CD4-positive, alpha-beta T cell treated with Interleukin-2 at 100 ng/mL for 4 hours (primary cell): ENCODE measurements at places on chromosomes 5 and 9.

- DNase-seq = no peak
Measured at GRCh38 chr9:79565245-79565644, 6.5 kb upstream of the TLE4 start.

GRCh38 chr9:98962181-98962560 lies 18.5 kb downstream of the COL15A1 start:
- no peak for DNase-seq

DNA sequence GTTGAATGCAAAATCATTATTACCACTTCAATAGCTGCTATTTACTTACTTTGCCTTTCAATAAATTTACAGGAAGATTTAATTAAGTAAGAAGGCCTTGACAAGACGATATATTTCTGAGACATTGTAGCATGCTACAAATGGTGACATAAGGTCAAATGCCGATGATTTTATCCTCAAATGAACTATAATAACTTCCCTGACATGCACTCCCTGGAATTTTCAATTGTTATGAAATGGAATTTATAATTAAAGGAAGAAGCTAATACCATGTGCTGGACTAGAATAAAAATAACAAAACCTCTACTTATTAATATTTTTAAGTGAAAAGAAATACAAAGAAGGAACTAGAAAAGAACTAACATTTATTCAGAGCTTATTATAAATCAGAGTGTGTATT lies 30.2 kb upstream of the ITGA1 start:
- no peak for DNase-seq

DNA sequence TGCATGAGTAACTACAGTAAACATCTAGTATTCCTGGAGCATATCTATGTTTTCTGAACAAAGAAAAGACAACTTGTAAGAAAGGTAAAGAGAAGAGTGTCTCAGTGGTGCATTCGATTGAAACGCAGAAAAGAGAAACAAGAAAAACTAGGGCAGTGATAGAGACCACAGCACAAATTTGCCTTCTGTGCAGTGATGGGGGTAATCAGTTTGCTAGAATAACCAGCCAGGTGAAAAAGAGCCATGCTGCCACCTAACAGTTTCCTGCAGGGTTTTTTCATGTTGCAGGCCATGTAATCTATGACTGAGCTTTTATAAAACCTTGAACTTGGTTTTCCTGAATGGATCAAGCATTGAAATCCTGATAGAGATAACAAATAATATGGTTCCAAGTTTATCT lies 198.4 kb upstream of the MEF2C start:
- DNase-seq = no peak

DNA sequence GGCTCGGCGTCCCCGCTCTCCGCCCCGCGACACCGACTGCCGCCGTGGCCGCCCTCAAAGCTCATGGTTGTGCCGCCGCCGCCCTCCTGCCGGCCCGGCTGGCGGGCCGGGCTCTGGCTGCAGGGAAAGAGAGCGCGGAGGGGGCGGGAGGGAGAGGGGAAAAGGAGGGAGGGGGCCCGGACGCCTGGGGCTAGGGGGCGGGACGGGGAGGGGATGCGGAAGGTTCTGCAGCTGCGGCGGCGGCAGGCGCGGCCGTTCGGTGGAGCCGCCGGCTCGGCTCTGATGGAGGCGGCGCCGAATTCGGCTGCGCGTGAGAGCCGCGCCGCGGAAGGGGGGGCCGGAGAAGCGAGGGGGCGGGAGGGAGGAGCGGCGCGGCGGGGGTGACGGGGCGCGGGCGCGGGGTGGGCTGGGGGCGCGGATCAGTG lies at the start of gene MARCHF11:
Gene MARCHF11, minus strand, starts transcription at position 281 of the 425 bp plus-strand sequence. Its CDS starts 216 bp downstream, at position 65.
- no peak for DNase-seq

DNA sequence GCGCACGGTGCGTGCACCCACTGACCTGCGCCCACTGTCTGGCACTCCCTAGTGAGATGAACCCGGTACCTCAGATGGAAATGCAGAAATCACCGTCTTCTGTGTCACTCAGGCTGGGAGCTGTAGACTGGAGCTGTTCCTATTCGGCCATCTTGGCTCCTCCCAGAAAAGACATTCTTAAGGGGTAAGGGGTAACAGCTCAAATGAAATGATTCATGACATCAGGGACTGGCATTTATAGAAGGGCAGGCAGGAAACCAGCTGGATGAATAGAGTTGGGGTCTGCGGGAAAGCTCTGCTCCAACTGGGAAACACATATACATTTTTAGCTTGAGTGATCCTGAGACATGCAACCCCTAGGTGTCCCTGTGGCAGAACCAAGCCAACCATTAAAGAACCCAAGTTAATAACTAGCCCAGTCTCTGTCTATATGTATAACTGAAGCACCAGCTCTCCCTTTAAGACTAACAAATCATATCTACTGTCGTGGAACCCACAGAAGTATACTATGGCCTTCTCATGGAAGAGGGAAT lies 119.3 kb downstream of the LMNB1 start:
- no peak for DNase-seq

DNA sequence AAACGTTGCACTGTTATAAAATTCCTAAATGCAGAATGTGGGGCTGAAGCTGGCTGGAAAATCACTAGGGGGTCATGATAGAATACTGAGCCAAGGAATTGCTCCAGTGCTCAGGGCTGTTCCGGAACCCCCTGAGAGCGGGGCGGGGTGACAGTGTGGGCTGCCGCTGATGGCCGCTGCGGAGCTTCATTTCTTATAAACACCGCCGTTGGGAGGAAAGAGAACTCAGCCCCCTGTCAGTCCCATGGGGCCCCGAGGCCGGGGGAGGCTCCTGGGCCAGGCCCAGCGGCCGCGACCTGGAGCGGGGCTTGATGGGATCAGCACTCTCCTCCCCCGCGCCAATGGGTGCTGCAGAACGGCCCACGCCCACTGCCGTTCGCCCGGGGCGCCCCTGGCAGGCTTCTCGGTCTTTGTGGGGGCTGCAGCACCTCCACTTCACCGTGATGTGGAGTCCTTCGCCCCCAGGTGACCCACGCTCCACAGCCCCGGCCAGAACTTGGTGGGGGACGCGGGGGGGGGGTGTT lies 5.2 kb upstream of the IRF1 start:
- peak; percentile 61 for DNase-seq
